Ammon's horn (tissue), 1 donor: ENCODE measurements at places on chromosomes 3 and 15.

DNA sequence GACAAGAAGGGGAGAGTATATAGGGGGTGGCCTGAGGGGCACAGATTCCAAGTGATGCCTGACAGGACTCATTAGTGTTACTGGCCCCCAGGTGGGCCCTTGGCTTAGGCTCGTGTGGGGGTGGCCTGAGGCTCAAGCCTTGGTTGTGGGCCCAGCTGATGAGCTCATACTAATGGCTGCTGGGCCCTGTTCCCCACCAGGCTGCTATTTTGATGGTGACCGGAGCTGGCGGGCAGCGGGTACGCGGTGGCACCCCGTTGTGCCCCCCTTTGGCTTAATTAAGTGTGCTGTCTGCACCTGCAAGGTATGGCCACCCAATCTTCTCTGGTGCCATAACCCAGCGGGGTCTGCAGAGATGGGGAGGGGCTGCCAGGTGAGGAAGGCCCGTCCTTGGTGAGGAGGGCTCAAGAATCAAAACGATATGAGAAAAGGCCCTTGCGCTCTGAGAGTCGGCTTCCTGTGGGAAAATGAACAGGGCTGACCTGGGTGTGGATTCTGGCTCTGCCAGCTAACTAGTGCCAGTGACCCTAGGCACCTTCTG is 7.4 kb downstream of the CHRD start:
- DNase-seq = no peak

DNA sequence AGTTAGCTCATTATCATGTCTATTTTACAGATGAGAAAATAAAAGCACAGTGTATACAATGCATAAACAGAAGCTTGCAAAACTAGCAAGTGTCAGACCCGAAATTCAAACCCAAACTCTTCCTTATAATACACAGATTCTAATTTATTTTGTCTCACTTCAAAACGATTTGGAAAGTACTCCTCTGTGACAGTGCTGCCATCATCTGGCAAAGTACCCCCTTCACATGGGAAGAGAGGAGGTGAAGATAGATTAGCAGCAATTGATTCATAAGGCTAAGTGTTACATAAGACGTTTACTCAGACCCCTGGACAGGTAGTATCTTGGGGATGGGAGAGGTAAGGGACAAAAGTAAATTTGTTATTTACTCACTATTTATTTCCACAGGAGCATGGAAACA is 744.0 kb upstream of the SGO1 start:
- peak; percentile 8 for DNase-seq

- no peak for DNase-seq
Observed at GRCh38 chr3:62119139-62119538, 254.2 kb downstream of the FEZF2 start.

GRCh38 chr3:161409069-161409468 is 37.8 kb upstream of the SPTSSB start:
- peak; percentile 32 for DNase-seq

DNA sequence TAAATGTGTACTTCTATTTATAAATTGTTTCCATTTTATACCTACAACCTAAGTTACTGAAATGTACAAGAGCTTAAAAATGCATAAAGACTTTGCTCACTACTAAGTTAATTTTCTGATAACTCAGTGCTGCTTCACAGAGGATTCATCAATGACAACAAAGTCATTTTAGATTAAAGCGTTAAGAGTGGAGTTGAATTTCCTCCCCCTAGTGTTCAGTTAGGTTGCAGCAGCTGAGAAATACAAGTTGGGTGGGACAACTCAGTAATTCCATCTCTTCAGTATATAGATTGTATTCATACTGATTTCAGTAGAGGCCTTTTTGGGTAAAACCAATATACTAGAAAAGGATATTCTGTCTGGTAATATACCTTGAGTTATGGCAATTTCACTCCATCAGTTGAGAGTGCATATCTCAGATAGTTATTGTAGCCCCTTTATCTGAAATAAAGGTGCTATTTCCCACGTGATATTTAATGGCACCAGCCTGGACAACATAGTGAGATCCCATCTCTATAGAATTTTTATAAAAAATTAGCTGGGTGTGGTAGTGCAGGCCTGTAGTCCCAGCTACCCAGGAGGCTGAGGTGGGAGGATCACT is 6.9 kb upstream of the RPL35A start:
- DNase-seq = peak; percentile 39

DNA sequence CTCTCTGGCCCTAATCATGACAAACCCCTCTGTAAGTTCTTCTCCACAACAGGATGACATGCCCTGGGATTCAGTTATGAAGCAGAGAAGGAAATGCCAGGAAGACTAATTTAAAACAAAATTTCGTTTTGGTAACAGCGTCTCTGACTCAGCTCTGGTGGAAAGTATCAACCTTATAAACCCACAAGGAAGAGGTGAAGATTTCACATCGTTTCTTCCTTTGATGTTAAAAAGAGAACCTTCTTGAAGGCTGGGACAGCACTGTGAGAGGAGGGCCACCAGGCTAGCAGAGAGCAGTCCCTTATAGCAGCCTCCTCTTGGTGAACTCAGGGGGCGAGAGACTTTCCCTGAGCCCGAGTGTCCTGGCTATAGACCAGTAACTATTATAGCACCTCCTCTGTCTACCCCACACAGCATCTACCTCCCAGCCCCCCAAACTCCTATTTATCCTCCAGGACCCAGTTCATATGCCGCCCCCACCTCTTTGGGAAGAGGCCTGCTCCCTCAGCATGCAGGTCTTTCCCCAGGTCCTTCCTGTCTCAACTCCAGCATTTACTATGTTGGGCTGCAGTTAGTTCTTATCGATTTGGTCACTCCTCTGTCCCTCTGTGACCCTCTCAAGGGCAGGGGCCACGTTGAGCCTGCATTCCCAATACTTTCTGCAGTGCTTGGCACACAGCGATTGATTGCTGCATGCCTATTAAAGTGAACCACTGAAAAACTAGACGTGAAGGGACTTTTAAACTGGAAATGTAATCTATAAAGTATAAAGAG is 321.5 kb upstream of the ICE2 start:
- no peak for DNase-seq

GRCh38 chr3:15794842-15795650 is 2.7 kb downstream of the ANKRD28 start:
- no peak for DNase-seq
